ENCODE measurements at places on chromosomes 6 and 20.
A peak's percentile ranks its signal among the peaks of the same experiment; 100 is the strongest.

GRCh38 chr6:43146261-43146660 lies 24.8 kb upstream of the SRF start:
- no peak for DNase-seq

- peak; percentile 76 for DNase-seq
Observed at GRCh38 chr6:44263354-44264100, 1.8 kb downstream of the NFKBIE start.

DNA sequence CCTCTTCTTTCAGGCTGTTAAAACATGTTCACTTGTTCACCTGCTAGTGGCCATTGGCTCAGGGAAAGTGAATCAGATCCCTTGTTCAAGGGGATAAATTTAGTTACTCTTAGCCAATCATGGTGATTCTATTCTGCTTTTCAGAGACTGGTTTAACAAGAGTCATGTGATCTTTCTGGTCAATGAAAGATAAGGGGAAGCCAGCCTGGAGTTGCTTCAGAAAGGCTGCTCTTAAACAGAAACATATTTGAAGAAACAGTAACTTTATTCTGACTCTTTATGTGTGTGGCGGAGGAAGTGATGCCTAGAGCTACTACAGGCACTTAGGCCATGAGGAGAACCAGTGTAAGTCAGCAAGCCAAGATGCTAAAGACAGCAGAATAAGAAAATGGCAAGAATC lies 28.1 kb upstream of the AHI1 start:
- no peak for DNase-seq

- peak; percentile 26 for DNase-seq
Observed at GRCh38 chr6:142474531-142475289, 172.9 kb downstream of the ADGRG6 start.

DNA sequence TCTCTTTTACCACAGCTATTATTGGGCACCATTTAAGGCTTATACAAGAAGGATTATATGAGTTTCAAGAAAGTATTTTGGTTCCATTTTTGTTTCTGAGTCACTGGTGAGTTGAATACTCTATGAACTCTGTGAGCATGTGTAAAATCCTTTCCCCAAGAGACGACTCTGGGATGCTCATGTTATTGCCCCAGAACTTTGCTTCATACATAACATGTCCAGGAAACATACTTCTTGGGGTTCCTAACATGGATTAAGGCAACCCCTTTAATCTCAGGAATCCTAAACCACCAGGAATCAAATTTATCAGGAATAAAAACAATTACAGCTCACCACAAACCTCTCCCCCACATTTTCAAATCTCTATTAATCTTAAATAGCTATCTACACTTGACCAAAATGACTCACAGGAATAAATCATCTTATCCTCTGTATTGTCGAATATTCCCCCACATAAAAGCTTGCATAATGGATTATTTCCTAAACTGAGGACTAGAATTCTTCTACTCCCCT lies 117.5 kb upstream of the COL21A1 start:
- DNase-seq = no peak

DNA sequence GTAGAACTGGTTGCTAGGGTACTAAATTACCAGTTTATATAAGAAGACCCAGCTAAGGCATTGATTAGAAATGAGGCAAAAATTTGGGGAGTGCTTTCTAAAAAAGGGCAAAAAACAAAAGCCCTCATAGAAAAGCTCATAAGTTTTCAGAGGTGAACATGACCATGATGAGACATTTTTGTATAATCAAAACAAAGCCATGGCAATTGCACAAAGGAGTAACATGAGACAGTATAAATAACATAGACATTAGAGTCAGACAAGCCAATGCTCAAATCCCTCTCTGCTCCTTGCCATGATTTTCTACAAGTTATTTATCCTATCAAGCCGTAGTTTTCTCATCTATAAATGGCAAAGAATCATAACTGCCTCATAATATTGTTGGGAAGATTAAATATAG lies 112.2 kb upstream of the ADTRP start:
- no peak for DNase-seq

GRCh38 chr6:81373414-81373813 lies 379.1 kb downstream of the TENT5A start:
- no peak for DNase-seq

- no peak for DNase-seq
Observed at GRCh38 chr6:136345145-136345544, 55.5 kb upstream of the BCLAF1 start.

DNA sequence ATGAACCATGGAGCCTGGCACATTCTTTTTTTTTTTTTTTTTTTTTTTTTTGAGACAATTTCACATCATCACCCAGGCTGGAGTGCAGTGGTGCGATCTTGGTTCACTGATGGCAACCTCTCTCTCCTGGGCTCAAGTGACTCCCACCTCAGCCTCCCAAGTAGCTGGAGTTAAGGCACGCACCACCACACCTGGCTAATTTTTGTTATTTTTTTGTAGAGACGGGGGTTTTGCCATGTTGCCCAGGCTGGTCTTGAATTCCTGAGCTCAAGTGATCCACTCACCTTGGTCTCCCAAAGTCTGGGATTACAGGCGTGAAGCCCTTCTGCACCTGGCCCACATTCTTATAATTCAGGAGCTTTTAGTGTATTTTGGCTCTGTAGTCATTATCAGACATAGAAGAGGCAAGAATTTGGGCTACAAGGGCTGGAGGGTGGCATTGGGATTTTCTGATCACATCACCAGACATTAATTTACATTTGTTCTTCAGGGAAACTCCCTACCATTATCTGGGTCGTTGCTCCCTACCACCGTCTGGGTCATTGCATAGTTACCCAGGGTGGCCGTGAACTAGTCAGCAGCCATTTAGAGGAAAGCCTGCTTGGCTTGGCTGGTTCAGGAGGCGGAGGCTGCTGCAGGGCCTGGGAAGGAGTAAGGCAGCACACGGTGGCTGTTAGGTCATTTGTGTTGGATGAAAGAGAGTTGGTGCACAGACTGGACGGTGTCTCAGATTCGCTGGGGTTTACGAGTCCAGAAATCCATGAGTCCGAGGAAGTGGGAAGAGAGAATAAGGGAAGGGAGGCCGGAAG lies 17.6 kb downstream of the ARID1B start:
- peak; percentile 55 for DNase-seq

DNA sequence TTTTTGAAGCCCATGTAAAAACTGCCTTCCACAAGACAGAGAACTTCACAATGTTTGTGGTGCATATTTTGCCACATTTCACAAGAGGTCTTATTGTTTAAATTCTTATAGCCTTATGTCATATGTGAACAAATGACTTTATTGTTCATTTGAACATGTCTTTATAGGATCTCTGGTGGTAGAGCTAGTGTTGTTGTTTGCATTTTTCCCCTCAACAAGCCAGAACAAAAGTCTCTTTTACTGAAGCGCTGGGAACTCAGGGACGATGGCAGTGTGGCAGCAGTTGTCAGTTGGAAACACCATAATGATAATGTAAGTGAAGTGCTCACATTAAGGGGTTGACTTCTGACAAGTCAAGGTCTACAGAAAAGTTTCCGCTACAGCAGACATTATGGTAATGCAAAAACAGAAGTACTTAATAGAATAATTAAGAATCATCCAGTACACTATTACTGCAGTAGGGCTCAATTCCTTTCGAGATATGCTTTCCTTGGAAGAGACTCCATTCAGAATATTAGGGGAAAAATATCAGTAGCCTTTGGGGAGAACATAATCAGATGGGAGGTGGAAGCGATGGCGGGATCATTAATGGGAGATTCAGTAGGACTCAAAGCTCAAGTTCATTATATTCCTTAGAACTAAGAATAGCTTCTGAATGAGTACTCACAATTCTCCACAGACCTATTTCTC lies 180.0 kb downstream of the GJA10 start:
- DNase-seq = no peak

DNA sequence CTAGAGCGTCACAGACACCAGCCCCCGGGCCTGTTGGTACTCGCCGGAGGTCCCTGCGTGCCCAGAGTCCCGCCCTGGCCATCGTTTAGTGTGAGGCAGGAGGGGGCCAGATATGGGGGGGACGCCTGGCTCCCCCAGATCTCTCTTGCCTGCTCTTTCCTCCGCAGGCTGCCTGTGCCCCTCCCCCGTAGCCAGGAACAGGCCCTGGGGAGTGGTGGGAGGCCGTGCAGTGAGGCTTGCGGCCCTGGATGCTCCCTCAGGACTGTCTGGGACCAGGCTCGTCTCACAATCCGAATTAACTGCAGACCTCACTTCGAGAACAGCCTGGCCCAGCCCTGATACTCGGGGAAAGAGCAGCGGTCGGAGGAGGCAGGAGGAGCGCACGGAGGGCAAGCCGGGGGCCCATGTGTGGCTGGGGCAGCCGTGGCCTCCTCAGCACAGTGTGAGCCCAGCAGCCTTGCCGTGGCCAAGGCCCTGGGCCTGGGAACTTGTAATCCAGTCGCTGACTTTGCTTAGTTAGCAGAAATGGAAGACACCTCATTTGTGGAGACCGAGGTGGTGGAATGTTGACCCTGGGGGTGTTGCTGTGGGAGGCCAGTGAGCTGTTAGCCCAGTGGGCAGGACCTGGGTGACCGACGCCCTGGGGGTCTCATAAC lies 28.7 kb downstream of the FRMD1 start:
- DNase-seq = no peak

- no peak for DNase-seq
Observed at GRCh38 chr6:170113141-170113540, 177.7 kb downstream of the DLL1 start.

DNA sequence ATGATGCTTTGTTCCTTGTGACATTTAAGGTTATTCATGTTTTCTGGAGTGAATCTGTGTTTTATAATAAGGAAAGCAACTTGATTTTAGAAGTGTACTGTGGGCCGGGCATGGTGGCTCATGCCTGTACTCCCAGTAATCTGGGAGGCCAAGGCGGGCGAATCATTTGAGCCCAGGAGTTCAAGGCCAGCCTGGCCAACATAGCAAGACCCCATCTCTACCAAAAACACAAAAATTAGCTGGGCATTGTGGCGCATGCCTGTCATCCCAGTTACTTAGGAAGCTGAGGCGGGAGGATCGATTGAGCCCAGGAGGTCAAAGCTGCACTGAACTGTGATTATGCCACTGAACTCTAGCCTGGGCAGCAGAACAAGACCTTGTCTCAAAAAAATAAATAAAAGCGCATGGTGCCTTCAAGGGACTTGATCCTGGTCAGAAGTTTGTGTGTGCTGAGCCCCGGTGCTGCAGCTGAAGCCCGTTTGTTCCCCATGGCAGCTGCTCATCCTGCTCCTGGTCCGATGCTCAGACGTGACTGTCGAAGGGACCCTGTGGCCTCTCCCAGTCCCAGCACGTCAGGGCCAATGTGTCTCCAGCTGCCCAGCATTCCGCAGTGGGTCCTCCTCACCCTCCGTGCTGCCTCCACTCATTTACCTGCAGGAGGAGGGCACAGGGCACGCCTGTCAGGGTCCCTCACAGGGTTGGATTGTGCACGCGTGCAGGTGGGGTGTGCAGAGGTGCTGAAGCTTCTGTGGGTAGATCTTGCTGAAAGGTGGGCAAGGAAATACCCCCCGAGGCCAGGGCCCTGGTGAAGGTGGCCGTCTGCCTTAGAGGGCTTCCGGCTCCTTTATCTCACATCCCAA lies 18.3 kb downstream of the ENTPD6 start:
- DNase-seq = no peak

DNA sequence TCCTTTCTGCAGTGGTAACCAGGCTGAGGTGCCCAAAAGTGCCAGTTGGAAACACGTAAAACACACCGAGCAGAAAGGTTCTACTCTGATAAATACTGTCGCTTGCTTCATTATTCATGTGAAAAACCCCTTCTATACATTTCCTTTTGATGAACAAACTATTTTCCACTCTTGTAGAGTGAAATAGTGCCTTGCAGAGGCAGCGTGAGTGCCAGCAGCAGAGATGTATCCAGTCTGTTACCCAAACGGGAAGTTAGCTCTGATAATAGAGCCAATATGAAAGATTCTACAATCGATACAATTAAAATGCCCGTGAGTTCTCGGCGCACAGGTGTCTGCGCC lies 1.5 kb downstream of the ZBTB46 start:
- DNase-seq = no peak

DNA sequence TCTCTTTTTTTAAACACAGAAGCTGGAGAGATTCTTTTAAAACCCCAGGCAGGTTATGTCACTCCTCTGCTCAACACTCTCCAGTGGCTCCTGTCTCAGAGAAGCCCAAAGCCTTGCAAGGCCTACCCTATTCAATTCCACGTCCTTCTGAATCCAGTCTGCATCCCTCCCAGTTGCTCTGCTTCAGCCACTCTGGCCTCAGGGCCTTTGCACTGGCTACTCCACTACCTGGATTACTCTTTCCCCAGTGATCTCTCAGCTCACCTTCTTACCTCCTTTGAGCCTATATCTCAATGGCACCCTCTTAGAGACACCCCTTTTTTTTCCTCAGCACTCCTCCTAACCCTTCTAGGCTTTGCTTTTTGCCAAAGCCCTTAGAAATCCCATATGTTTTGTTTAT lies 185.8 kb downstream of the CLIC5 start:
- no peak for DNase-seq

- DNase-seq = no peak
Observed at GRCh38 chr6:97653076-97653475, 370.1 kb upstream of the MMS22L start.

- no peak for DNase-seq
Observed at GRCh38 chr6:37928217-37928616, 108.7 kb downstream of the ZFAND3 start.

DNA sequence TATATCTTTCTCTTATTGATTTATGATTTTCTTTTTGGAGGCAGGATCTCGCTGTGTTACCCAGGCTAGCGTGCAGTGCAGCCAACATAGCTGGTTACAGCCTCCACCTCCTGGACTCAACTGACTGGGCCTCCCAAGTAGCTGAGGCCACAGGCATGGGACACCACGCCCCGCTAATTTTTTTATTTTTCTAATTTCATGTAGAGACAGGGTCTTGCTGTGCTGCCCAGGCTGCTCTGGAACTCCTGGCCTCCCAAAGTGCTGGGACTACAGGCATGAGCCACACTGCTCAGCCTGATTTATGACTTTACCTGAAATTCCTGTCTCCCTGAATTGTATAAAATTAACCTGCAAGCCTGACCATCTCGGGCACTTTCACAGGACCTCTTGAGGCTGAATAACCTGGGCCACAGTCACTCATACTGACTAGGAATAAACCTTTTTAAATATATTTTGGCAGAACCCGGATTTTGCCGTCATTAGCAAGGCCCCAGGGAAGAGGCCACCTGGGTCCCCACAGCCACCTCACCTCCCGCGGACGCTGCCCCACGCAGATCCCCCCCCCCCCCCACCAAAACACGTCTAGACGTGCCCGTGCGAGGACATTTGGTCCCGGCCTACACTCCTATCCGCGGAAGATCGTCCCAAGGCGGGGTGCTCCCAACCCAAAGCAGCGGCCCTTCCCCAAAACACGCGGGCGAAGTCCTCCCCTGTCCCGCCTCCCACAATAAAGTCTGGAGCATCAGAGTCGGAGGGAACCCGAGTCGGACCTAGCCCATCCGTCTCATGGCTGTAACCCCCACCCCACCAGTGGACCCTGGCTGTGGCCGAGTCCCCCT lies 902 bp downstream of the ZNF337 start:
- DNase-seq = no peak
